ENCODE measurements at places on chromosomes 3 and 15.

GRCh38 chr3:43994657-43995546 is 246.8 kb upstream of the TOPAZ1 start:
- DNase-seq: no peak

DNA sequence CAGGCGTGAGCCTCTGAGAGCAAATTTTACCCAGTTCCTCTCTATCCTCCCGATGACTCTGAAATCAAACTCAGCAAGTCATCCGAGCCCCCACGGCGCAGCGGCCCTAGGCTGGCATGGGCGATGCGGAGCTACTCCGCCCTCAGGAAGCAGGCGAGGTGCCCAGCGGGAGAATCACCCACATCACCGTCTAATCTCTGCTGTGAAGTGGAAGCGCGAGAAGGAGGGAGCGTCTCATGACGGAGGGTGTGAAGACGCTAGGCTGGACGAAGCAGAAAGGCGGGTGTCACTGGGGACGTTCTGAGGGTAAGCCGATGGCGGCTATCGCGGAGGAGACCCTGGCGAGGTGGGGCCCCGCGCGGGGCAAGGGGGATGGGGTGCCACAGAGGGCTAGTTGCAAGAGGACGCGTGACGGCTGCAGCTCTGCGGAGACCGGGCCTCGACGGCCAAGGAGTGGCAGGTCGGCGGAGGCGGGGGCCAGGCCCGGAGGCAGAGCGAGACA is 9.1 kb upstream of the GNAI2 start:
- DNase-seq: no peak

DNA sequence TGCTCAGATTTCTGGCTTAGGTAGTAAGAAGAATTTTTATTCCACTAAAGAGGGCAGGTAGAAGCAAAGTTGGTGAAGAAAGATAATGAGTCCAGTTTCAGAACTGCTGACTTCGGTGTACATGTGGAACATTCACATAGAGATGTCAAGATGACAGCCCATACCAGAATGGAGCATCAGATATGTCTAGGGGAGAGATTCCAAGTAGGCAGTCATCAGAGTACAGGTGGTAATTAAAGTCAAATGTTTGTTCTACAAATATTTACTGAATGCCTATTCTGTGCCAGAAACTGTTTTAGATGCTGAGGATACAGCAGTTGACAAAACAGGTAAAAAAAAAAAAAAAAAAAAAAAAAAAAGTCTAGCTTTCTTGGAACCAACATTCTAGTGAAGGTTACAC is 81.9 kb downstream of the FGF12 start:
- no peak for DNase-seq

DNA sequence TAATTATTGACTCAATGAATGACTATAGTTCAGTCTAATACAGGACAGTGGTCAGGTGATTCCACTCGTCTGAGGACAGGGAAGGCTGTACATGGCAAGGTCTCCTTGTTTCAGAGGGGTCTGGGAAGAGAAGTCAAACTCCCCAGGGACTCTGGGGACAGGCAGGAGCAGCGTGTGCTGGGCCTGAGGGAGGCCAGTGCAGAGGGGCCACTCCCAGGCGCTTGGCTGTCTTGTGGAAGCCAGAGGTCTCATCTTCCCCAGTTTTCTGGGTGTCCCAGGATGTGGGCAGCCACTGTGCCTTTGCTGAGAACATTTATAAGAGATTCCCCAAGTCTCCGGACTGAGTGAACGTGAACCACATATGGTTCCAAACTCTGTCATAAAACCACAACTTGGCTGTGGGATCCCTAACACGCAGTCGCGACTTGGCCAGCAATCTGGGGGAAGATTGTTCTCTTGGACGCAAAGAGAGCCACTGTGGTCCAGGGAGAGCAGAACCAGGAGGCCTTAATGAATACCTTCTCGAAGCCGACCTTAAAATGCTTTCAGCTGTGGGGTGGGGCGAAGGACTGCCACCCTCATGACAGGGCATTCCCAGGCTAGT is 30.4 kb downstream of the BHLHE40 start:
- DNase-seq: no peak

DNA sequence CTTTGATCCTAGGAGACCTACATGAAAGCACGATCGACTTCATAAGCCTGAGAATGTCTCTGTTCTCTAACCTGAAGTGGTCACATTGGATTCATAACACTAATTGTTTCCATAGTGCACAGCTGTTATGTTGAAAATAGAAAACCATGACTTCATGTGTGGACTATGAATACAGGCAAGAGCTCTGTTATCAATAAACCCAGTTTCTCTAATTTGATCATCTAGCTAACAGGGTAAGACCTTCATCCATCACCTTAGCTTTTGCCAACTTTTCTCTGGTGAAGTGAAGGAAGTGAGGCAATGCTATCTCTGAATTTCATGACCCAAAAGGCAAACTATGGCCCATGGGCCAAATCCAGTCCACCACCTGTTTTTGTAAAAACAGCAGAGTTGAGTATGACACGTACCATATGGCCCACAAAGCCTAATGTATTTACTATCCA is 27.2 kb downstream of the ABI3BP start:
- no peak for DNase-seq

- DNase-seq: no peak
These were observed 387 bp upstream of the VPS33B start for GRCh38 chr15:91022832-91023129.

DNA sequence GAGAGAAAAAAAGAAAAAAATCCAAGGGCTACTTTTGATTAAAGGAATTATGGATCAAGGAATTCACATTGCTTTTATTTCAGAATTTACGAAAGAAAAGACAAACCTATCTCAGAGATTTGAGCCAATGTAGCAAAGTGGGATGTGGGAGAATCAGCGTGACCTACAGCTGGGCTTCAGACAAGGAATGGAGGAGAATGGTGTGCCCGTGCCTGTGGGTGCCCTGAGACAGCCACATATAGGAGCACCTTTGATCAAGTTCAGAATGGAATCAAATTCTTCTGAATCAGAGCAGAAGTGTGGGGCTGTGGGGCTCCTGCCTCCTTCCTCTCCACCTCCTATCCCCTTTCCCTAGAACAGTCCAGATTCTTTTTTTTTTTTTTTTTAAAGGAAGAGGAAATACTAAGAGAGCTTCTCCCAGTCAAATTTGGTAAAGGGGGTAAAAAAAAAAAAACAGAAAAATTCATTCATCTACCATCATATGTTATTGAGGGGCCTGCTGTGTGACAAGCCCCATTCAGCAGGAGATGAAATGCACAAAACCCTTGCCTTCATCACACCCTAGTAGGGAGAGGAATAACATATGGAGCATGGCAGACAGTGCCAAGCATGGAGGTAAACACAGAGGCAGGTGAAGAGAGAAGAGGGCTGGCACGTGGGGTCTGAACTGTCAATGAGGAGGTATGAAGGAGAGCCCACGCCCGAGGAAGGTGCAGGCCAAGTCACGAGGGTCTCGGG is 25.0 kb upstream of the MUSTN1 start:
- DNase-seq: no peak

- no peak for DNase-seq
These were observed 9.8 kb upstream of the EEFSEC start for GRCh38 chr3:128143496-128143895.

GRCh38 chr3:112786881-112787579 is 59.6 kb downstream of the CD200R1L start:
- DNase-seq: no peak

GRCh38 chr3:40645883-40646282 is 121.1 kb downstream of the ZNF621 start:
- no peak for DNase-seq
